ENCODE measurements at places on chromosomes 12 and 14. TPM values are rescaled to one million over a fixed set of nuclear protein-coding genes. Genes with fewer than 3 reads are reported as not detected.

DNA sequence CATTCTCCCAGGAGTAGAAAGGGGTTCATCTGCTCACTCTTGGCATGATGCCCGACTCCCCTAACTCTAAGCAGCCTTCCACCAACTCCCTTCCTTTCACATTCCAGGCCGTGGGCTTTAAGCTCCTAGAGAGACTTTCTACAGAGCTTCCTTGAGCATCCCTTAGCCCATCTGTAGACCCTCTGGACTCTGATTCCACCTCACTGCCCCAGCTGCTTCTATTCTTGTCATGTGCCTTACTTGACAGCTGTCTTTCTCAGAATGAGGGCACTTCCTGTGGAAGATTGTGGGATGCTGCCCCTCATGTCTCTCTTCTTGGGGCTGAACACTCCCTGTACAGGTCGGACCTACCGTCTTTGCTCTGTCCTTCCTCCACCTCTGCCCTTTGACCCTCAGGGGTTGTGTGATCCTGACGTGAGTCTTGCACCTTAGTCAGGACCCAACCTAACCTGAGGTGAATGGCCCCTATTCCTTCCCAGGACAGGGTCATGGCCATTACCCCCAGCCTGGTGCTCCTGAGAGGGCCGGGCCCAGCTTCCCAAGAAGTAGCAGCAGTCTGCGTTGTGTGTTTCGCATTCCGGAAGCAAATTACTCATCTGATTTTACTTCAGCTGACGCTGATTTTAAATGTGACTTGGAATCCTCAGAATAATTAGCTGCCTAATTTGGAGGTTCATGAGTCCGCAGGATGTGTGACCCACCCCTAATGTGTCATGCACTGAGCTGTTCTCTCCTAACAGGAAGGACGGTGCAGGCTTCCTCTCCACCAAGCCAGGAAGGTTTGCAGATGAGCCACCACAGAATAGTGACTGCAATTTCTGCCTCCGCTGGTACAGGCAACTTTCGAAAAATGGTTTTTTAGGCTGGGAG, 2.7 kb upstream of the GALNT6 start:
- peaks cover 58% of the 10 kb centered on the region for H3K4me1 ChIP-seq
- no peaks in the 10 kb centered on the region for H3K36me3 ChIP-seq
- H3K4me3 ChIP-seq = peak overlapping the region; percentile 57
- no peaks in the 10 kb centered on the region for H3K27me3 ChIP-seq

DNA sequence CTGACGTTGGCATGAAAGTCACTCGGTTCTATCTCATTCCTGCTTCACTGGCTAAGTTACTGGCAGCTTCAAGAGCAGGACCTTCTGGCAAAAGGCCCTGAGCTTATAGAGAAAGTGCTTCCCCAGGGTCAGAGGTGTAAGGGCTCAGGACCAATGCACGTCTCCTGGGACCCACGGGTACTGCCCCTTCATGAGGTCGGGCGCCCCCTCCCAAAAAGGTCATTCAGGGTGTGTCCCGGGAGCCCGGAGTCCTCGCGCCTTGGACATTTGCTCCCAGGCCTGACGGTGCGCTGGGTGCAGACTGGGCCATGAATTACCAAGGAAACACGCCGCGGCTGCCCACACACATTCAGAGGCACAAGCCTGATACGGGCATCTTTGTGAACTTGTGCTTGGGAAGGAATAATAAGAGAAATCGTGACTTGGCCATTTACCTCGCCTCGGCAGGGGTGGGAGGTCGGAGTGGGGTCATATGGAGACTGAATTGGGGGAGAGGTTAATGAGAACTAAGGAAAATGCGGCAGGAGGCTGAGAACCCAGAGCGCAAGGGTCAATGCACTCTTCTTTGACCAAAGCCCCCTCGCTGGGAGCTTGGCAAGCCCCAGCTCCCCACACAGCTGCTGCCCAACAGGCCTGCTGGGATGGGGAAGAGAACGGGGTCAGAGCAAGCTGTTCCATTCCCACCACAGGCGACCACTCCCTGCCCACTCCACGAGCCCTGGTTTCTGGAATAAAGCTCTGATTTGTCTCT, 15.7 kb upstream of the SLC6A12 start:
- H3K4me1 ChIP-seq = no peaks in the 10 kb centered on the region
- peaks cover 5% of the 10 kb centered on the region for H3K27me3 ChIP-seq
- H3K4me3 ChIP-seq = no peak overlapping the region
- H3K27ac ChIP-seq = no peak overlapping the region

DNA sequence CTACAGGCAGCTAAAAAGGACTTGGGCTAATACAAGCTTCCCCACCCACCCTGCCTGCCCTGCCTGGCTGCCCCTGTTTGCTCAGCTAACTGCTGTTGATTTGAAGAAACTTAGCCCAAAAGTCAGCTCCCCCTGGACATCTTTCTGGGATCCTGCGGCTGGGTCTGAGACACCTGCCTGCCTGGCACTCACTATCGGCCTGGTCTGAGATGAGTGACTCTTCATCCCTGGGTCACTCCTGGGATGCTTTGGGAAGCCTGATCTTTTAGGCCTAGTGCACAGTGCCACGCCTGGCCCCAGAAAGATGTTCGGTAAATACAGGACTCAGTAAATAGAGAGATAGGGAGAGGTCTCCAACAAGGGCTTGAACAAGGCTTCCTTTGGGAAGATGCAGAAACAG, 211.3 kb upstream of the DIO3 start:
- H3K4me1 ChIP-seq = no peaks in the 10 kb centered on the region
- no peak for DNase-seq
- H3K36me3 ChIP-seq = no peaks in the 10 kb centered on the region
- no peak overlapping the region for H3K27ac ChIP-seq

DNA sequence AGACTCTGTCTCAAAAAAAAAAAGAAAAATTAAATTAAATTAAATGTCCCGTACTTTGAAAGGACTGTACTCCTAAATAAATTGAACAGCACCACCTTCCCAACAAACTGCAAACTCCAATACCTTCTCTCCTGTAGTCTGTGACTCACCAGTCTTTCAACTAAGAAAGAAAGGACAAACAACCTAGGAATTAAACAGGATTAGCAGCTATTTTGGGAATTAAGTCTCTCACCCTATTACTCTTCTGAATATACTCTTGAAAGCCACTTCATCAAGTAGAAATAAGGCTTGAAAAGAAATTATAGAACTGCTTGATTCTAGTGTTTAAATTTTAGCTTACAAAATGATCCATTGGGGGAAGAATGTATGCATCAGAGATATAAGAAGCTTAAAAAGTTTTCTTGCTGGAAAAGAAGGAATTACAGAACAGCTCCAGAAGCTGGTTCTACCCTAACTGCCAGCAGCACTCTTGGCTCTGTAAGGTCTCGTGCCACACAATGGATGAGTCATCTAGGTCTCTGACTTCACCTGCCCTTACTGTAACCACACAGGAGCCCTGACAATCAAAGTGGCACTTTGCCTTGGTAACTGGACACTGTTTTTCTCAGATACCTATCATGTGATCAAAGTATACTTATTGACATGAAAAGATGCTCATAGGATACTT, 57.0 kb upstream of the CERS5 start:
- peak overlapping the region; percentile 89 for H3K27ac ChIP-seq
- peaks cover 11% of the 10 kb centered on the region for H3K36me3 ChIP-seq
- H3K27me3 ChIP-seq = no peaks in the 10 kb centered on the region

DNA sequence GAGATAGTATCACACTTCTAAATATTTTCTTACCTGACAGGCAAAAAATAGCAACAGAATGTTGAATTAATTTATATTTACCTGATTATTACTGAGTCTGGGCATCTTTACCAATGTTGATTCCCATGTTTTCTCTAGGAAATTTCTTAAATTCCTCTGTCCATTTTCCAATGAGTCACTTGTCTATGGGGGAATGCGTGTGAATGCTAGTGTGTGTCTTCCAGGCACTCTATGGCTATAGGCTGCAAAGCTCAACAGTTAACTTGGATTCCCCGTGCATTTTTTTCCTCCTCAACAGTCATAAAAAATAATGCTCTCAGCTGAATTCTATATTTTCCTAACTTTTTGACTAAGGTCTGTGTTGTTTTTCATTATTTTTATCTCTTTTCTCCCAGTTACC, 1385.8 kb upstream of the FLRT2 start:
- no peak overlapping the region for H3K4me3 ChIP-seq
- no peaks in the 10 kb centered on the region for H3K27me3 ChIP-seq
- no peak for DNase-seq
- H3K27ac ChIP-seq = no peak overlapping the region
- H3K4me1 ChIP-seq = no peaks in the 10 kb centered on the region

DNA sequence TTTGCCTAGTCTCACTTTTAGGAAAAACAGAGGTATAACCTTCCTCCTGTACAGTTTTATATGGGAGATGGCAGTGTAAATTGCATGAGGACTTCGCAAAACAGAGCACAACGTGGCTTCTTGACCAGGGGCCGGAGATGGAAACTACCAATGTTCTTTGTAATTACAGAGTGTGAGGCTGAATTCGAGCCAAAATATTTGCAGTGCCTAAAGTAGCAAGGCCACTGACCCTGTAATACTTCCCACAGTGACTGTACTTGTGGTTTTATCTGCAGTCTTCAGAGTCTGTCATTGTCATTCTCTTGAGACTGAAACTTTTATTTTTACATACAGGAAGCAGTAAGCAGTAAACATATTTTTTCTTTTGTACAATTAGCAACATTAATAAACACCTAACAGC, 98.9 kb downstream of the RERG start:
- no peaks in the 10 kb centered on the region for H3K36me3 ChIP-seq
- no peaks in the 10 kb centered on the region for H3K4me1 ChIP-seq
- DNase-seq = no peak
- H3K4me3 ChIP-seq = no peak overlapping the region

- no peaks in the 10 kb centered on the region for H3K36me3 ChIP-seq
- no peak for DNase-seq
- H3K27ac ChIP-seq = no peak overlapping the region
- no peaks in the 10 kb centered on the region for H3K27me3 ChIP-seq
These were observed 192.9 kb upstream of the GARIN6 start for GRCh38 chr12:99454539-99455172.

- H3K36me3 ChIP-seq = no peaks in the 10 kb centered on the region
- no peak overlapping the region for H3K4me3 ChIP-seq
- H3K27me3 ChIP-seq = no peaks in the 10 kb centered on the region
- no peaks in the 10 kb centered on the region for H3K4me1 ChIP-seq
- H3K27ac ChIP-seq = no peak overlapping the region
These were observed 527.3 kb downstream of the SNAPC1 start for GRCh38 chr14:62289471-62289870.

- DNase-seq = no peak
- peaks cover 10% of the 10 kb centered on the region for H3K36me3 ChIP-seq
- peaks cover 54% of the 10 kb centered on the region for H3K4me1 ChIP-seq
- no peak overlapping the region for H3K4me3 ChIP-seq
These were observed 59.7 kb downstream of the FUT8 start for GRCh38 chr14:65472189-65472588.

The SLCO1B3 gene
- not detected for total RNA-seq

The VDR gene
- 156 TPM for total RNA-seq

DNA sequence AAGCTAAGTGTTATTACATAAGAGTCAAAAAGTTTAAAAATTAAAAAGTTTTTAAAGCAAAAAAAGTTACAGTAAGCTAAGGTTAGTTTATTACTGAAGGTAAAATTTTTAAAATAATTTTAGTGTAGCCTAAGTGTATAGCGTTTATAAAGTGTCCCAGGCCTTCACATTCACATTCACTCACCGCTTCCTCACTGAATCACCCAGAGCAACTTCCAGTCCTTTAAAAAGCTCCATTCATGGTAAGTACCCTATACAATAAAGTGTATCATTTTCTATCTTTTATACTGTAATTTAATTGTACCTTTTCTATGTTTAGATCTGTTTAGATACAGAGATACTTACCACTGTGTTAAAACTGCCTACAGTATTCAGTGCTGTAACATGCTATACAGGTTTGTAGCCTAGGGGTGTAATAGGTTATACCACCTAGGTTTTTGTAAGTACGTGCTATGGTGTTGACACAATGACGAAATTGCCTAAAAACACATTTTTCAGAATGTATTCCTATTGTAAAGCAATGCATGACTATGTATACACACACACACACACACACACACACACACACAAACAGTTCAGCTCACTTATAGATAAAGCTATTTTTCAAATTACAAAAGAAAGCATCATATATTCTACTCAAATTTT, 3.7 kb downstream of the CLEC14A start:
- peaks cover 6% of the 10 kb centered on the region for H3K4me1 ChIP-seq
- H3K27ac ChIP-seq = no peak overlapping the region
- no peak overlapping the region for H3K4me3 ChIP-seq
- DNase-seq = no peak
- H3K27me3 ChIP-seq = peaks cover 26% of the 10 kb centered on the region

DNA sequence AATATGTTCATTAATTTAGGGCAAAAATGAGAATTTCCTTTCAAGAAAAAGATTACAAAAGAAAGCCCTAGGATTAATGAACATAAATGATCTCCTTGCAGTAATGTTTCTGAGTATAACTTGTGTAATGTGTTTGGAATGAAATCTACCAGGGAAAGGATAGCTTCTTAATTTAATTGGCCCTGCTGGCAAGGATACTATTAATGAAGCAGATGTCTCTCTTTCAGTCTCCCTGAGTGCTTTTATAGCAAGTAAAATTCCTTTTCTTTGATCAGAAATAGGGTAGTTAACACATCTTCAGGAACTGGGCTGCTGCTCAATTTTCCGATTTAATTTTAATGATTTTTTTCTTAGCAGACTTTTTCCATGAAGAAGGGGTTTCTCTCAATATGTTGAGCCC, 379.4 kb upstream of the PDE3A start:
- H3K27me3 ChIP-seq = no peaks in the 10 kb centered on the region
- no peaks in the 10 kb centered on the region for H3K36me3 ChIP-seq
- no peaks in the 10 kb centered on the region for H3K4me1 ChIP-seq
- H3K27ac ChIP-seq = no peak overlapping the region
- H3K4me3 ChIP-seq = no peak overlapping the region
- DNase-seq = no peak

DNA sequence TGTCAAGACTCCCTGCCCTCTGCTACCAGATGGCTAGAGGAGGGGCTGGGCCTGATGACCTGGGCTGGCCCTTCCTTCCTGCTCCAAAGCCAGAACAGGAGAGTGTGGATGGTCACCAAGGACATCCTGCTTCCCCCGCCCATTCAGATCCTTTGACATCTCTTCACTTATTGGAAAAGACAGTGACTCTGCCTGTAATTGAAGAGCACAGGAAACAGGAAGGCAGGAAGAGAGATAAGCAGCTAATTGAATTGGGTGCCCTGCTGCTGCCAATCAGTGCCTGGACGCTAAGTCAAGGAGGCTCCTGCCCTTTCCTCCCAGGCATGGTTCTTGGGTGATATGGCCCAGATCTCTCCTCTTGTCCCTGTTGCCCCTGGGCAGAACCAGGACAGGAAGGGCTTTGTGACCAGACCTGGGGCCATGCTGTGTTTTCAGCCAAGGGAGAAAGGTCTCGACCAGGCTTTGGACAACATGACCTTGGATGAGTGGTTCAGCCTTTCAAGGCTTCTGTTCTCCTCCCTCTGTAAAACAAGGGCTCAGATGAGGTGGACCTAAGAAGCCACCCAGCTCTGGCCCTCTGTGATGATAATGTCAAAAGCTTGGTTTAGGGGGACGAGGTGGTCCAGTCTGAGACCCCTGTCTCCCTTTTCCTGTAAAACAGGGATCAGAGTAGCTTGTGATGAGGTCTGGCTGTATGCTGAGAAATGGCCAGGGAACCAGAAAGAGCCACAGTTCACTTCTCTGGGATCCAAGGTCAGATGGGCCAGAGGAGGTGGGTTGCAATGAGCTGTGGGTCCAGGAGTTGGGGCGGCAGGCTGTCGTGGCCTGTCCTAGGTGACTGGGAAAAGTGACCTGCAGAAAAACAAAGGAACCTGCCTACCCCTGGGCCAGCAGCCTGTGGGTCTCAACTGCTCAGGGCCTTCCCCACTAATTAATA, 38.8 kb downstream of the FAM222A start:
- no peaks in the 10 kb centered on the region for H3K4me1 ChIP-seq
- DNase-seq = no peak
- H3K36me3 ChIP-seq = peaks cover 5% of the 10 kb centered on the region
- H3K4me3 ChIP-seq = no peak overlapping the region
- no peaks in the 10 kb centered on the region for H3K27me3 ChIP-seq

GRCh38 chr14:69323999-69324282, 64.0 kb downstream of the GALNT16 start:
- no peak overlapping the region for H3K27ac ChIP-seq
- no peaks in the 10 kb centered on the region for H3K27me3 ChIP-seq
- H3K4me3 ChIP-seq = no peak overlapping the region

All from activated CD4-positive, alpha-beta memory T cell treated with anti-CD3 and anti-CD28 coated beads for 36 hours (primary cell).